Activated T-cell treated with anti-CD3 and anti-CD28 coated beads for 1 hour (primary cell): ENCODE measurements at places on chromosomes 3 and 15.

- DNase-seq = no peak
Observed at GRCh38 chr3:121567649-121568048, at the start of gene ARGFX. Gene ARGFX, plus strand, starts transcription at chr3:121567949. Its CDS starts 2,765 bp downstream, at chr3:121570714.

DNA sequence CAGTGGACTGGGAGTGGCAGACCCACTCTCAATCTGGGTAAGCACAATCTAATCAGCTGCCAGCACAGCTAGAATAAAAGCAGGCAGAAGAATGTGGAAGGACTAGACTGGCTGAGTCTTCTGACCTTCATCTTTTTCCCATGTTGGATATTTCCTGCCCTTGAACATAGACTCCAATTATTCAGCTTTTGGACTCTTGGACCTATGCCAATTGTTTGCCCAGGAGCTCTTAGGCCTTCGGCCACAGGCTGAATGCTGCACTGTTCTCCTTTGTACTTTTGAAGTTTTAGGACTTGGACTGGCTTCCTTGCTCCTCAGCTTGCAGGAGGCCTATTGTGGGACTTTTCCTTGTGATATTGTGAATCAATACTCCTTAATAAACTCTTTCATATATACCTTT is 477.7 kb upstream of the ZNF385D start:
- DNase-seq = no peak

DNA sequence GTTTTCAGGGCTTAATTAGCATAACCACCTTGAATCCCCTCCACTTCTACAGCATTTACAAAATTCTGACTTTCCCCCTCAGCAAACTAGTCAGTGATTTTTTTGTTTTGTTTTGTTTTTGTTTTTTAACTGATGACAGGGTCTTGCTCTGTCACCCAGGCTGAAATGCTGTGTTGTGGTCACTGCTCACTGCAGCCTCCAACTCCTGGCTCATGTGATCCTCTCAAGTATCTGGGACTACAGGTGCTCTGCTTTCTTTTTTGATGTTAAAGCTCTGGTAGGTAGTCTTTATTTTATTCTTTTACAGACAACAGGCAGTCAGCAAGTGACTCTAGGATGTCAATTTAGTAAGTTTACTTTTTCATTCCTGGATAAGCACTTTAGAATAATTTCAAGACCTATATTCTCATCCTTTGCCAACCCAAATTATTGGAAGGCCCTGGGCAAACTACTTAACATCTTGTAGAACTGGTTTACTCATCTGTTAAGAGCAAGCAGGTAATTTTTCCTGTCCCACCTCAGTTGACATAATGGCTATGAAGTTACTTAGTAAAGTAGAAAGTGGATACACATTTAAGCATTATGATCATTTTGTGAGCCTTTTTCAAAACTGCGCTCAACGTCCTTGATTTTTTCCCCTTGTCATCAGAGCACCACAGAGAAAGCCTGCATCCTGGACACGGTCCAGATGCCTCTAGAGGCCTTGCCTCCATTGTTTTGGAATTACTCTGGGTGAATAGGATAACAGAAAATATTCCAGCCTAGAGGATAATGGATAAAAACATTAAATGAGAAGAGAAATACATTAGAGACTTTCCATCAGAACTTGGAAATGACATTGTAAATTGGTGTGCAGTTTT is 69.9 kb upstream of the NDUFB4 start:
- no peak for DNase-seq

DNA sequence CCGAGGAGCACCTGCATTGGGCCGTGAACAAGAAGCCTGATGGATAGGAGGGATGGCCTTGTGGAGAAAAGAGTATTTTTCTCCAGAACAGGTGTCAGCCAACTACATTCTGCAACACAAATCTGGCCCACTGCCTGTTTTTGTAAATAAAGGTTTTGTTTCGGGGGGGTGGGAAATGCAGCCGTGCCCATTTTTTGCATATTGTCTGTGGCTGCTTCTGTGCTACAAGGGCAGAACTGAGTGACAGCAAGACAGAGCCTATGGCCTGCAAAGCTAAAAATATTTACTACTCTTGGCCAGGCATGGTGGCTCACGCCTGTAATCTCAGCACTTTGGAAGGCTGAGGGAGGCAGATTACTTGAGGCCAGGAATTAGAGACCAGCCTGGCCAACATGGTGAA is 95.9 kb upstream of the AKAP13 start:
- no peak for DNase-seq

DNA sequence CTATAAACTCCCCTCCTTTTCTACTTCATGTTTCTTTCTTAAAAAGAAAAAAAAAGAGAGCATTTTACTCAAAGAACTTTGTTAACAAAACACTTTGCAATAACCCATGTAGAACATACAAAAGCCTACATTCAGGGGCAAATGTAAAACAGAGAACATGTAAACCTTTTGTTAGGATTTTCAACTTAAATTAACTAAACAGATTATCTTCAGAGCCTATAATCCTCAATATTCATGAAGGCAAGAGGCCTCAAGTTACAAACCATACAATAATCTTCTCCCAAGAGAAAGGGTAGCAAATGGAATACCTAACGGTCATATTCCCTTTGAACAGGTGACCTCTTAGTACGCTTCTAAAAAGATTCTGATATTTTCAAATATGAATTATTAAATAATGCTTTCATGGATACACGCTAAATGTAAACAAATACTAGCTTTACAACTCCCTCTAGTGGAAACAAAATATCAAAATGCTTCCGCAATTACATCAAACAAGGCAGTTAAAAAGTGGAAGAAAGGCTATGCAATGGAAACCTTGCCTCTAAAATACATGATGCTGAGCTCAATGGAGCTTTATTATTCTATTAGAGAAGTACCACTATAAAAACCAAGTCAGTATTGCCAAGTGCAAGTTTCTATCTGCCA is 9.9 kb downstream of the CEP152 start:
- DNase-seq = no peak

GRCh38 chr3:44114142-44114541 is 127.5 kb upstream of the TOPAZ1 start:
- DNase-seq = peak; percentile 12

- DNase-seq = no peak
Observed at GRCh38 chr3:83321891-83322290, 1560.4 kb upstream of the GBE1 start.

DNA sequence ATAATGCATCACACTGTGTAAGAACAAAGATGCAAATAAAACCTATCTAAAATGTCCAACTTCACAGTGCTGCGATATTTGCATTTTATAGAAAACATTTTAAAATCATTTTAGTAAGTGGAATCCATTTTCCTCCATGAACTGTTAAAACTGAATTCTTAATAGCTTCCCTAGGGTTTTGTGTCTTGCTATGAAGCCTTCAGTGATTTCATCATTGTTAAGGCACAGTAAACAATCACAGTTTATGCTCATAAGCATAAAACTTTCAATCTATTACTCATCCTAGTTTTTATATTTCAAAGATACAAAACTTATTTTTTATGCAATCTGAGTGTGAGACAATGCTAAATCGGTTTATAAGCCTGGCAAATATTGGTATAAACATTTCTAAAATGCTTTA is 509.7 kb downstream of the TUSC7 start:
- DNase-seq = no peak

DNA sequence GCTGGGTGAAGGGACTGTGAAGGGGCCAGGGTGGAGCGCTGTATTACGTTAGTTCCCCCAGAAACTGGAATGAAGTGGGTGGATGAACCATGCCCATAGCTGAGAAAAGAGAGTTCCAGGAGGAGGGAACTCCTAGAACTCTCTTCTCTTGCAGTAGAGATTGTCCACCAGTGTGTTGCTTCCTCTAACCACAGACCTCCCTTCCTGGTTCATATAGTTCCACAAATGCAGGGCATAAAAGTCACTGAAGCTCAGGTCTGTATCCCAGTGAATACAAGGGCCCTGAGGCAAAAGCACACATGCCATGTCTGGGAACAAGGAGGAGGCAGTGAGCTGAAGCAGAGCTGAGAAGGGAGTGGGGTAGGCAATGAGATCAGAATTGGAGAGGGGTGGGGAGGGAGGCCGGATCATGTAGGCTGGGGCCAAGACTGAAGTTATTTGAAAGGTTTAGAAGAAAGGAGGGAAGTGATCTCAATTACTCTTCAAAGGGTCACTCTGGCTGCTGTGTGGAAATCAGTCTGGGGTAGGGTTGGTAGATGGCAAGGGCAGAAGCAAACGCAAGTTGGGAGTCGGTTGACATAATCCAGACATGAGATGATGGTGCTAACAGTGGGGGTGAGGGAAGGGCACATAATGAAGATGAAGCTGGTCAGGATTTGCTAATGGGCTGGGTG is 6.5 kb downstream of the A4GNT start:
- DNase-seq = no peak

DNA sequence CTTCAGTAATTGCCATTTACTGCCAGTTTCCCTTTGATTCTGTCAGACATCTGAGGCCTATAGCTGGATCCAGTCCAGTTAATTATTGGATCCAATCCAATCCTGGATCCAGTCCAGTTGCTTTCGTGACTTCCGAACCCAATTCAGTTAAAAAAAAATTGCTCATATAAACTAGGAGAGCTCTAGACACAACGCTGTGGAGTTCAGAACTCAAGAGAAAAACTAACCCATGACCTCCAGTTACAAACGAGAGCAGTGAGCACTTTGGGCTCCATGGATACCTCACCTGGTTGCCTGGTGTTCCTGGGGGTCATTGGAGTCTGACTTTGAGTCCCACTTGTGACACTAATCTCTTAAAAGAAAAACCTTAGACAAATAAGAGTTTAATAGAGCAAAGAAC is 269.8 kb downstream of the THSD4 start:
- DNase-seq = no peak

DNA sequence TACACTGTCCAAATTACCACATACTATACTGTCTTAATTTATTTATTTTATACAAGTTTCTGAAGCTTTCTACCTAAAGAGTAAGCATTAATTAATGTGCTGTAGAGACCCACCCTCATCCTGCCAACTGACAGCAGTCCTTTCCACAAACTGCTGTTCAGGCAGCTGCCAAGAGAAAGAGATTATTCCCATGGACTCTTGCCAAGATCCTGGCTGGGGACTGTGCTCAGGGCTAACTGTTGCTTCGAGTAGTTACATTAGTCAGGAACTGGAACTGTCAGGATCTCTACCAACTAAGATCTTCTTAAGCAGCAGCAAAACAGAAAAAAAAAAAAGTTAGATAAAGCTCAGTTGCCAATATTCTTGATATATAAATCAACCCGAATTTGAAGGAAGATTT is 398.8 kb downstream of the MECOM start:
- no peak for DNase-seq

GRCh38 chr3:84962415-84962814 is 3.6 kb downstream of the CADM2 start:
- DNase-seq = no peak

- no peak for DNase-seq
Observed at GRCh38 chr3:102000620-102001209, 151.4 kb downstream of the NFKBIZ start.

DNA sequence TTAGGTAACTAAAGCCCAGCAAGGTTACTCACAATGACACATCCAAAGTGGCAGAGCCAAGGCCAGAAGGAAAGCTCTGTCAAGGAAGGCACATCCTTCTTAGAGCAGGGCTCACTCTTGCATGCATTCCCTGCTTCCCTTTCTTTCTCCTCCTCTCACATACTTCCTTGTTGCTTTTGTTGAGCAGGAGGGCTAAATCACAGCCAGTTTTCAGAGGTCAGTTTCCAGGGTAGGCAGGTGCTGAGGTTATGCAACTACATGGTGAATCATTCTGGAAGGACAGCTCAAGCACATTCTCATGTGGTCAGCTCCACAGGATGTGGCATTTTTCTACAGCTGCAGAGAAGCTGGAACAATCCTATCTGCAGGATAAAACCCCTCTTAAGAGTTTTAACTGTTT is 275.6 kb downstream of the ZNF621 start:
- no peak for DNase-seq

DNA sequence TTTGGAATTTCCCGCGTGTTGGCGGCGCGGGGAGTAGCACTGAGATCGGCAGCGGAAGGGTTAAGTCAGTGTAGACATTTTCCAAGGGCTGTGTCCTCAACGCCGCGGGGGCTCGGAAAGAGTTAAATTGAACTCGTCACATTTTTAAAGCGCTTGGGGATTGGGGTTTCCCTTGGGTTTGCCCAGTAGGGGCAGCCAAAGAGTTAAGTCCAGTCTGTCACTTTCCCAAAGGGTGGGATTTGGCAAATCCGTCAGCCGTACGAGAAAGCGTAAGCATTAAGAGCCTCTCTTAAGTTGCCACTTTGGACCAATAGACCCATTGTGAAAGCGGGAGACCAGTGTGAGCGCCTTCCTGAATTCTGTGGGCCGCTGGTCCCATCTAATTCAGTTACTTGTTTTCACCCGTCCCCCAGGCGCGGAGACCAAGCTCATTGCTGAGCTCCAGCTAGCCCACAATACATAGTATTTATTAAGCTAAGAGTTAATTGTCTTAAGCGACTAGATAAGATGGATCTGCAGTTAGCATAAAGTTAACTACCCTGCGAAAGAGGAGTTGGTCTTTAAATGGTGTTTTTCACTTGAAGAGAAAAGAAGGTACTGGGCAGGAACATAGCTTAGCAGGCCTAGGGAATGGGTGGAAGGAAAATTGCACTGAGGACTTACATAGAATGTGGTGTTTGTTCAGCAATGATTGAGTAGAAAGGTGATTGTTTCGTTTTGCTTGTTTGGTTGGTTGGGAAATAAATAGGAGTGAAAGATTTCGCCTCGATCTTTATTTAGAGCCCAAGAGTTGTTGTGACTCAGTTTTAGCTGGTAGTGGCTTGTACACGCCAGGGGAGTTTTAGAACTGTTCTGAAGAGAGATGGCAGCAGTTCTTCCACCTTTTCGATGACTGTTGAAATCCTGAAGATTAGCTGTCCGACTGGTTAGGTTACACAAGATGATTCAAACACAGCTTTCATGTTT is 932 bp downstream of the ARL8B start:
- DNase-seq = peak; percentile 3

GRCh38 chr3:116306720-116307119 is 138.6 kb downstream of the LSAMP start:
- DNase-seq = no peak

DNA sequence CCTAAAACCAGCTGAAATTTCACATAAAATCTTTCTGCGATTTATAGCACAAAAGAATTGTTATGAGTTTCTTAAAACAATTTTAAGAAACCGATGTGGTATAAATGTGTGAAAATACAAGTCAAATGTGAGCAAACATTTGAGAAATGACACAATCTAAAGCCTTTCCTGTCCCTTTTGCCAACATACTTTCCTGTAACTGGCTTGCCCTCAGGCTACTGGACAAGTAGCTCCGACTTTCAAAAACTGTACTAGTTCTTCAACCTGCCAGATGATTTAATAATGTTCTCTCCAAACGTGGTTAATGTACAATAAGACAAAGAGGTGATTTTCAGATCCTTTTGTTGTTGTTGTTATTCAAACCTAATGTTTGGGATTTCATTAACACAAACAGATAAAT is 105.9 kb upstream of the ARHGEF26 start:
- DNase-seq = no peak

- DNase-seq = no peak
Observed at GRCh38 chr3:161969867-161970266, 473.3 kb downstream of the OTOL1 start.

GRCh38 chr3:151093905-151094304 is 8.4 kb downstream of the MED12L start:
- no peak for DNase-seq

- no peak for DNase-seq
Observed at GRCh38 chr3:194051366-194052149, 84.4 kb upstream of the HES1 start.
